Vagina (tissue), 2 donors: ENCODE measurements at places on chromosomes 16 and 17.

DNA sequence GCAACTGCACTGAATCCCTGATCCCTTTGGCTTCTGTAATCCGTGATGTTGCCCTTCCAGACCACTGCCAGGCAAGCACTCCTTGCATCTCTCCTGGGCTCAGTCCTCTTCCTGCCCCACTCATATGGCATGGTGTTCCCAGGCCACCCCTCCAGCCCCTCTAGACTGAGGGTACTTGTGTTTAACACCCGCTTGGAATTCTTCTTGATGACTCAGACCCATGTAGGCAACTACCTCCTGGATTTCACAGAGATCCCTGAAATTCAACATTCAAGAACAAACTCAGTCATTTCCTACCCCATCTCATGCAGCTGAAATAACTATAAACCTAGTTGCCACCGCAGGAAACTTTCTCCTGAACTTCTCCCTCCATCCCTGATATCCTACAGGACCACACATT, 541.9 kb upstream of the CDH11 start:
- H3K4me3 ChIP-seq = no peak overlapping the region
- H3K36me3 ChIP-seq = no peaks in the 10 kb centered on the region
- H3K27ac ChIP-seq = no peak overlapping the region
- no peaks in the 10 kb centered on the region for H3K27me3 ChIP-seq
- no peak for DNase-seq

- H3K27ac ChIP-seq = no peak overlapping the region
- H3K4me3 ChIP-seq = no peak overlapping the region
- H3K27me3 ChIP-seq = no peaks in the 10 kb centered on the region
- no peak for DNase-seq
- no peaks in the 10 kb centered on the region for H3K4me1 ChIP-seq
- H3K36me3 ChIP-seq = no peaks in the 10 kb centered on the region
These were observed 4.6 kb downstream of the ZSCAN10 start for GRCh38 chr16:3094289-3095027.

DNA sequence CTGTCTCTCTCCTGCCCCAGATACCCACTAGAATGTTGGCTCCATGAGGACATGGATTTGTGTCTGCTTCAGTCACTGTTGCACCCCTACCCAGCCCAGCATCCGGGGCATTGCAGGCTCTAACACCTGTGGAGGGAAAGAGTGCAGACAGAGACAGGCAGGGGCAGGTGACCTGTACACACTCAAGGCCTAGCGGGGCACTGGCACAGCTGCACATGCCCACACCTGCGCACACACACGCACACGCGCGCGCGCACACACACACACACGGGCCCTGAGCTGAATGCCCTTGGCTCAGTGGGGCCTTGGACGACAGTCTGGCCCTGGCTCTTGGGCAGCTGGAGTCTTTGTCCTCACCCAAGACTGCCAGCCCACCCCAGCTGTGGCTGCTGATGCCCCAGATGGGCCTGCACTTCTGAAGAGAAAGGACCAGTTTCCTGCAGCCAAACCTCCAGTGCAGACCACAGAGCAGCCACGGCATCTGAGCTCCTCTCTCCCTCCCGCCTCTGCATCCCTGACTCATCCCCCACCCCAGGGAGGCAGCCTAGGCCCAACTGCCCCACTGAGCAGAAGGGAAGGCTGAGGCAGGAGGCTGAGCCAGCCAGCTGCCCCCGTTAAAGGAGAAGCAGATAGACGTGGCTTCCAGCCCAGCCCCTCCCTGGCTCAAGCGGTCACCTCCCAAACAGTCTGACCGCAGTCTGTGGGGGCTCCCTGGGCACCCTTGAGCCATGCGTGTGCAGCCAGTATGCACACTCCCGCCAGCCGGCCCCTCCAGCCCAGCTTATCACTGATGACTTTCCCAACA, 12.3 kb upstream of the RAI1 start:
- H3K4me1 ChIP-seq = no peaks in the 10 kb centered on the region
- H3K36me3 ChIP-seq = no peaks in the 10 kb centered on the region
- no peak for DNase-seq
- H3K4me3 ChIP-seq = no peak overlapping the region

- no peak for DNase-seq
- H3K27ac ChIP-seq = peak overlapping the region; percentile 85
- no peaks in the 10 kb centered on the region for H3K27me3 ChIP-seq
- H3K36me3 ChIP-seq = no peaks in the 10 kb centered on the region
- H3K4me1 ChIP-seq = peaks cover 19% of the 10 kb centered on the region
- H3K4me3 ChIP-seq = peak overlapping the region; percentile 86
These were observed 18.6 kb upstream of the ZNF629 start for GRCh38 chr16:30805370-30806169.

DNA sequence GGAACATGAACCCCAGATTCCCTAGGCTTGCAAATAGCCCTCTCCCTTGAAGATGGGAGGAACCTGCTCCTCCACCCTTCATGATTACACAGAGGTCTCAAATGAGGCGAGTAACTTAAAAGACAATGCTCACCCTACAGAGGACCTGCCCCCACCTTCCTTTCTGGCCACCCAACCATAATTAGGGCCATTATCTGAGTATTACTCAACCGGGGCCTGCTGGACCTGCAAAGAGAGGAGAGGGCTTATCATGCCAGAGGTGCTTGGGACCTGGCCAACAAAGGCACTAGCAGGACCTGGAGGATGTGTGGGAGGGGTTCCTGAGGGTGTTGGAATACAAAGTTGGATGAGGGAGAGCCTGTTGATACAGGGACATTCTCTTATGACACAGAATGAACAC, 42.4 kb downstream of the RNF157 start:
- no peak for DNase-seq
- H3K4me3 ChIP-seq = no peak overlapping the region
- H3K4me1 ChIP-seq = no peaks in the 10 kb centered on the region
- no peaks in the 10 kb centered on the region for H3K36me3 ChIP-seq
- no peaks in the 10 kb centered on the region for H3K27me3 ChIP-seq
- H3K27ac ChIP-seq = no peak overlapping the region

DNA sequence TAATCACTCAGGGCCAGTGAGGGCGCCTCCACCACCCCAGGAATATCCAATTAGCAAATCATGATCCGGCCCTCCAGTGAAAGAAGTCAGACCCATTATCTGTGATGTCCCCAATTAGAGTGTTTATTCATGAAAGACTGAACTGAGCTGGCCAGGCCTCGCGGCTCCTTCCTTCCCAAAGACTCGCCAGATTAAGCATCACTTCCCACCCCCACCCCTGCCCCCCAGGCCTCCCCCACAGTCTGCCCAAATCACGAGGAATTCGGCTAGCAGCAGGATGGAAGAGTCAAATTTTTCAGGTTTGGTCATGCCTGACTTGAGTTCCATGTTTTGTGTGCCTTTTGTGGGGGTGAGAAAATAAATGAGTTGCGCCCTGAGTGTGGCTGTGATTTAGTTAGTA, 298.4 kb upstream of the SALL1 start:
- H3K4me1 ChIP-seq = peaks cover 28% of the 10 kb centered on the region
- no peak for DNase-seq
- H3K4me3 ChIP-seq = no peak overlapping the region
- H3K36me3 ChIP-seq = no peaks in the 10 kb centered on the region
- peak overlapping the region; percentile 68 for H3K27ac ChIP-seq

DNA sequence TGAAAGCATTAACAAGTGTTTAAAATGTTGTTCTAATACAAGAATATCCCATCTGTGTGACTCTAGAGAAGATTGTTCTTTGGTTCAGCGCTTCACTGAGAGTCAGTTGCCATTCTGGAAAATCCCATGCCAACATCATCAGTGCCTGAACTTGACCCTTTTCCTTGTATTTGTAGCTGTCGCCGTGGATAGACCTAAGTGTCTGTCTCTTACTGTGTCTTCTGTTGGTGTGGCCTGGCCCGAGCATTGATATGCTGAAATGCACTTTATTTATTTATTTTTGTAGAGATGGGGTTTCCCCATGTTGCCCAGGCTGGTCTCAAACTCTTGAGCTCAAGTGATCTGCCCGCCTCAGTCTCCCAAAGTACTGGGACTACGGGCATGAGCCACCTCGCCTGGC, 76.0 kb downstream of the MYH11 start:
- DNase-seq = no peak
- H3K4me3 ChIP-seq = no peak overlapping the region
- no peak overlapping the region for H3K27ac ChIP-seq
- no peaks in the 10 kb centered on the region for H3K27me3 ChIP-seq
- H3K36me3 ChIP-seq = no peaks in the 10 kb centered on the region

DNA sequence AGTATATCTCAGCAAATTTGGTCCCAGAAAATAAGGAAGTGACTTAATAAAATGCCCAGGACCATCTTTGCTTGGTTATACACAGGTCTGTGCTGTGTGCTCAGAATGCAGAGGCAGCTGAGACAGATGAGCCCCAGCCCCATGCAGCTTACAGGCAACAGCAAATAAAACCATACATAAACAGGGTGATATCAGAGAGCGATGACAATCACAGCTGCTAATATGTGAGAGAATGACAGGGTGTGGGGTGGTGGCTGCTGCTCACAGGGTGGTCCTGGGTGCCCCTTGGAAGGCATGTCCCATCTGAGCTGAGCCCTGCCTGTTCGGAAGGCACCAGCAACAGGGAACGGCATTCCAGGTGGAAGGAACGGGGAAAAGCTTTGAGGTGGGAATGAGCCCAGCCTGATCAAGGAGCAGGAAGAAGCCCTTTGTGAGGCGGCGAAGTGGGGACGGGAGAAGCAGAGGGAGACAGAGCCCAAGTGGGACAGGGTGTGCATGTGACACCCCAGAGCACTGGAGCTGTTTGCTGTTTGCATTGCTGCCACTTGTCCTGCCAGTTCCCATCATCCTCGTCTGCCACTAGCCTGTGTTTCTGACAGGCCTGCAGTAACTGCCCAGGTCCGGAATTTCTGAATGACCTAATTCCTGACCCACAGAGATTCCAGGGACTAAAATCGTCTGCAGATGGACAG, 150.5 kb downstream of the KATNIP start:
- H3K27me3 ChIP-seq = no peaks in the 10 kb centered on the region
- H3K4me1 ChIP-seq = no peaks in the 10 kb centered on the region
- DNase-seq = no peak
- no peak overlapping the region for H3K27ac ChIP-seq

- no peaks in the 10 kb centered on the region for H3K27me3 ChIP-seq
- no peak for DNase-seq
- H3K27ac ChIP-seq = no peak overlapping the region
- H3K4me1 ChIP-seq = no peaks in the 10 kb centered on the region
These were observed 116.9 kb upstream of the CLEC3A start for GRCh38 chr16:77905374-77905920.

DNA sequence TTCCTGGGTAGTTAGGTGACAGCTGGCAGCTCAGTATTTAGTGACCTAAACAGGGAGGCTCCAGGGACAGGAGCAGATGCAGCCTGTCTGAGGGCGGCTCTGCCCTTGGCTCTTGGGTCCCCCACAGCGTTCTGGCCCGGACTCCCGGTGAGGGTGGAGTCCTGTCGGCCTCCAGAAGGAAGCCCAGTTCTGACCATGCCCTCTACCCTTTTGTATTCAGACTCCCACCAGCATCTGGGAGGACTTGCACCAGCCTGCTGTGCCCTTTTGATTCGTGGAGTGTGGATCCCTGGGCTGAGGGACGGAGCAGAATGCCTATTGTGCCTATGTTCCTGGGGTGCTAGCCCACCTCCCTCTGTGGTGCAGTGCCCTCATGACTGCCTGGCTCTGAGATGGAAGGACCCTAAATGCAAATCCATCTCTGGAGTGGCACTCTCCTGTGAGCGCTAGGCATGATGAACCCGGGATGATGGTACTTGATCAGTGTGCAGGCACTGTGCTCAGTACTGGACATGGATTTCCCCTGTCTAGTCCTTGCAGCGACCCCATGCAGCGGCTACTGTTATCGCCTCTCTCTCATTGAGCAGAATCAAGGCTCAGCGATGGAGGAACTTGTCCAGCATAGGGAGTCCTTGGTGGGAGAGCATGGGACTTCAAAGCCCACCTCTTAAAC, 123.1 kb downstream of the SNX29 start:
- no peaks in the 10 kb centered on the region for H3K36me3 ChIP-seq
- H3K4me3 ChIP-seq = no peak overlapping the region
- H3K27me3 ChIP-seq = no peaks in the 10 kb centered on the region
- peaks cover 35% of the 10 kb centered on the region for H3K4me1 ChIP-seq
- H3K27ac ChIP-seq = no peak overlapping the region

DNA sequence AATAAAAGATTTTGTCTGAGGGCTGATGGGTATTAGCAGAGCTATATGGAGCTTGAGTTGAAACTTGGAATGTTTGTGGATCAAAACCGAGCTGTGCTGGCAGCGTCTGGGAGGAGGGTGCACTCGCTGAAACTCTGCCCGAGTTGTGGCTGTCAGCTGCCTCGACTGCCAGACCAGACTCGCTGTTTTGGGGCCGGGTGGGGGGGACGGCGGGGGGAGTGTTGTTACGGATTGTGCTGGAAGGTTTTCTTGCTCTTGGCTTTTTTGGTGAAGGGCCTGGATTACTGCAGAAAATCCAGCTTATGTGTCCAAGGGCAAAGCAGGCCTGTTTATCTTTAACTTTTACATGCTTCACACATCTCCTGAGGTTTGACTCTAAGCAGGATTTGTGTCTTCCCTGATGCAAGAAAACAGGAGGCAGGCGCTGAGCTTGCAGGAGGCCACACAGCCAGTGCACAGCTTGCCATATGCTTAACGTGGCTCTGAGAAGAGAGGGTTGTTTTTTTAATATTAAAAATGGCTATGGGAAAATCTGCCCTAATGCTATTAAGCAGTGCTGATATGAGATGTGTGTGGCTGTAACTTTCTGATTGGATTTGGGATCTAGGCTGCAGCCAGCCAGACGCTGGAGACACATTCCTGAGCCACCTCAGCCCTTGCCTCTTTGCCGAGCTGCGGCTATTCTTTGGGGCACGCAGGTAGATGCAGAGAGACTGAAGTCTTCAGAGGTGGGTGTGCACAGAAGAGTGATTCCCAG, 20.5 kb upstream of the RPTOR start:
- H3K36me3 ChIP-seq = no peaks in the 10 kb centered on the region
- no peak for DNase-seq
- peaks cover 4% of the 10 kb centered on the region for H3K4me1 ChIP-seq
- no peak overlapping the region for H3K27ac ChIP-seq
- no peaks in the 10 kb centered on the region for H3K27me3 ChIP-seq

DNA sequence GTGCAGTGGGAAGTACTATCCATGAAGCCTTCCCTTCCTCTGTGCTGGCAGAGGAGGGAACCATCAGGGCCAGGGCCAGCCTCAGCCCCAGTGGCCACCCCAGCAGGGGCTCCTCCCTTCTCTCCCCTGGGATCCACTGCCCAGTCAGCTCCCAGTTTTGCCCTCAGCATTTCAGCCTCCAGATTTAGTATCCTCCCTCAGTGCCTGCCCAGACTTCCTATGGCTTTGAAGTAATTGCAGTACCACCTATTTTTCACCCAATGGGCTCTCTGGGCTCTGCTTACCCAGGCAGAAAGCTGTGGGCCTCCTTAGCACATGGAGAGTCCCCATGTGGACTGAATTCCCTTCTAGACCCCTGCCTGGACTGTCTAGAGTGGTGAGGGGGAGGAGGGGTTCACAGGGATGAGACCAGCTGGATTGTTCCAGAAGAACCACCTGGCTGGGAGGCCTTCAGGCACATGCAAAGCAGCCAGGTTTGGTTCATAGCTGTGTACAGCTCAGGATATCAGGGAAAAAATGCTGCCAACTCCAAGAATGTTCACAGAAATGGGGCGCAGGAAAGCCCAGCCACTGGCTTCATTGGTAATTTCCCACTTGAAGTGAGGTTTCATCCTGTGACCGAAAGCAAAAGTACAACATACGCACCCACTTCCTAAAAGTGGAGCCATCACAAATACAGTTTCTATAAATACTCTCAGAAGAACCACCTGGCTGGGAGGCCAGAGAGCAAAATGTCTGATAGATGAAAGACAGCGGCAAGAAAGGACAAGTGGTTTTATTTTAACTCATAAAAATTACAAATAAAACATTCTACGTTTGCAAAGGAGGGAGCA, 15.2 kb upstream of the HERPUD1 start:
- DNase-seq = no peak
- no peak overlapping the region for H3K4me3 ChIP-seq
- no peaks in the 10 kb centered on the region for H3K27me3 ChIP-seq
- H3K36me3 ChIP-seq = no peaks in the 10 kb centered on the region

- no peaks in the 10 kb centered on the region for H3K27me3 ChIP-seq
- peaks cover 34% of the 10 kb centered on the region for H3K4me1 ChIP-seq
- H3K27ac ChIP-seq = peak overlapping the region; percentile 85
- no peak overlapping the region for H3K4me3 ChIP-seq
These were observed 1.6 kb upstream of the FMNL1 start for GRCh38 chr17:45220079-45220478.
